ENCODE measurements at places on chromosomes 13 and 19.

DNA sequence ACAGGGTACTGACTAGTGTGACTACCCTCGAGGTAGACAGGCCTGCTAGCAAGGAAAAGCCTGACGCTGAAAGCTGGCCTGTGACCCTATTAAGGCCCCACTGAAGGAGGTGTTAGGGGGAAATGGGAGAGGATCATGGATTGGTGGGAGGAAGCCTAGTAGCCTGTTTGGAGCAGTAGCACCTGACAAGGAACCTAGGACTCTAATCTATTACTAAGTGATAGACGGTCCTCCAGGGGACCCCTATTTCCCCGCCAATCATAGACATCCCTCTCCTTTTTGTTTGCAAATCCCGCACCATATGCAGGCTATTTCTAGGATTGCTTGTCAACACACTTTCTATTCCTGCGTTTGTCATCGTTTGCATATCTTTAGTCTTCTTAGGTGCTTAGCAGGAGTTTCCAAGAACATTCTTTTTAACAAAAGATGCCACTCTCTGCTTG lies 1338.8 kb upstream of the MIR17HG start:
- DNase-seq: no peak

GRCh38 chr19:48967346-48968178 lies 2.5 kb downstream of the FTL start:
- DNase-seq: no peak

GRCh38 chr19:36128392-36128736 lies 11.5 kb upstream of the CAPNS1 start:
- DNase-seq: no peak

DNA sequence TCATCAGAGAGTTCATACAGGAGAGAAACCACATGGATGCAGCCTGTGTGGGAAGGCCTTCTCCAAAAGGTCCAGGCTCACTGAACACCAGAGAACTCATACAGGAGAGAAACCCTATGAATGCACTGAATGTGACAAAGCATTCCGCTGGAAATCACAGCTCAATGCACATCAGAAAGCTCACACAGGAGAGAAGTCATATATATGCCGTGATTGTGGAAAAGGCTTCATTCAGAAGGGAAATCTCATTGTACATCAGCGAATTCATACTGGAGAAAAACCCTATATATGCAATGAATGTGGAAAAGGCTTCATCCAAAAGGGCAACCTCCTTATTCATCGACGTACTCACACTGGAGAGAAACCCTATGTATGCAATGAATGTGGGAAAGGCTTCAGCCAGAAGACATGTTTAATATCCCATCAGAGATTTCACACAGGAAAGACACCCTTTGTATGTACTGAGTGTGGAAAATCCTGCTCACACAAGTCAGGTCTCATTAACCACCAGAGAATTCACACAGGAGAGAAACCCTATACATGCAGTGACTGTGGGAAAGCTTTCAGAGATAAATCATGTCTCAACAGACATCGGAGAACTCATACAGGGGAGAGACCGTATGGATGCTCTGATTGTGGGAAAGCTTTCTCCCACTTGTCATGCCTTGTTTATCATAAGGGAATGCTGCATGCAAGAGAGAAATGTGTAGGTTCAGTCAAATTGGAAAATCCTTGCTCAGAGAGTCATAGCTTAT lies 17.7 kb downstream of the ZNF613 start:
- no peak for DNase-seq

DNA sequence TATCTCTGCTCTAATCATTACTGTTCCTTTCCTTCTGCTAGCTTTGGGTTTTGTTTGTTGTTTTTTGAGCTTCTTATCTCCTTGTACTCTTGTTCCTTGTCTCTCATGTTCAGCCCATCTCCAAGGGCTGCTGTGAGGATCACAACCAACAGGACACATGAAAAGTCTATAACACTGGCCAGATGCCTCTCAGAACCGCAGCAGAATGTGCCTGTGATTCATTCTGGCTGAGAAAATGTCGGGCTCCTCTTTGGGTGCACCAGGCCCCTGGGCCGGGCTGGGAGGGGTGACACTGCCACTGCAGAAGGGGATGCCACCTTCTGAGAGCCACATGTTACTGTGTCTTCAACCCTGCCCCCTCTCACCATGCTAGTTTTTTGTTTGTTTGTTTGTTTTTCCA lies 48.0 kb downstream of the GGACT start:
- DNase-seq: no peak

- DNase-seq: no peak
Measured at GRCh38 chr13:85142351-85142927, 656.8 kb downstream of the SLITRK6 start.

DNA sequence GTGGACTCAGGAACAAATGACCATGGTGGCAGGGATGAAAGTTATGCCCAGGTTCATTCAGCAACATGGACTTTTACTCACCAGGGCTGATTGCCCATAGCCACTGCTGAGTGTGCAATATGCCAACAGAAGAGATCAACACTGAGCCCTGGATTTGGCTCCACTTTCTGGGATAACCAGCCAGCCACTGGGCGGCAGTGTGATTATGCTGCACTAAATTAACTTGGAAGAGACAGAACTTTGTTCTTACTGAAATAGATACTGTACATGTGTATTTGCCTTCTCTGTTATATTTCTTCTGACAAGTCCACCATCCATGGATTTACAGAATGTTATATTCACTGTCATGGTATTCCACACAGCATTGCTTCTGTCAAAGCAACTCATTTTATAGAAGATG lies 257.4 kb downstream of the TDRD3 start:
- DNase-seq: no peak

GRCh38 chr19:37855098-37855497 lies 51.3 kb downstream of the WDR87 start:
- no peak for DNase-seq

- DNase-seq: no peak
Measured at GRCh38 chr13:107379407-107380155, 811.6 kb upstream of the ARGLU1 start.

GRCh38 chr19:5090465-5091017 lies 121.6 kb downstream of the KDM4B start:
- DNase-seq: no peak

GRCh38 chr13:29953542-29953941 lies 103.1 kb upstream of the UBL3 start:
- DNase-seq: no peak

Measured in stimulated activated CD8-positive, alpha-beta memory T cell treated with anti-CD3 and anti-CD28 coated beads, Interleukin-12 subunit alpha, Interleukin-12 subunit beta, amount 100 ng/mL, for 1 hour (primary cell).